IgD-negative memory B cell (primary cell): ENCODE measurements at places on chromosomes 16 and 17. TPM values are rescaled to one million over a fixed set of nuclear protein-coding genes. Genes with fewer than 3 reads are reported as not detected.

Gene CLEC19A
- polyA plus RNA-seq = not detected

Gene TBC1D3H
- polyA plus RNA-seq = not detected

Gene MED31
- 33.3 TPM for polyA plus RNA-seq

Gene PSMD7
- 96.1 TPM for polyA plus RNA-seq

Gene CHAD
- 41.9 TPM for polyA plus RNA-seq

Gene SLC6A4
- 0.13 TPM for polyA plus RNA-seq

Gene ICAM2
- 183 TPM for polyA plus RNA-seq

Gene CHMP6
- 30.2 TPM for polyA plus RNA-seq

Gene DPEP2
- 45.3 TPM for polyA plus RNA-seq

Gene KIF2B
- not detected for polyA plus RNA-seq

Gene TUBG1
- polyA plus RNA-seq = 11.8 TPM

Gene ZSCAN10
- not detected for polyA plus RNA-seq

Gene PRSS27
- not detected for polyA plus RNA-seq

Gene OSGIN1
- polyA plus RNA-seq = 0.46 TPM

Gene SPAG5
- polyA plus RNA-seq = 2.2 TPM

Gene UTS2R
- not detected for polyA plus RNA-seq

Gene KSR1
- polyA plus RNA-seq = 2.1 TPM

Gene C16orf54
- polyA plus RNA-seq = 50.6 TPM

Gene EME1
- not detected for polyA plus RNA-seq

Gene KRT39
- polyA plus RNA-seq = not detected

Gene SPATA22
- polyA plus RNA-seq = not detected

Gene ARHGAP44
- polyA plus RNA-seq = 0.90 TPM

Gene SHISA9
- polyA plus RNA-seq = not detected

Gene EXOC3L1
- polyA plus RNA-seq = not detected

Gene ANKRD40CL
- not detected for polyA plus RNA-seq

Gene TM4SF5
- not detected for polyA plus RNA-seq

Gene APOBR
- 0.14 TPM for polyA plus RNA-seq

Gene TSPAN10
- polyA plus RNA-seq = 0.36 TPM

Gene LGALS9B
- polyA plus RNA-seq = not detected

Gene EFNB3
- polyA plus RNA-seq = not detected

Gene PNMT
- polyA plus RNA-seq = not detected

Gene KRTAP2-1
- not detected for polyA plus RNA-seq

Gene TMEM238L
- polyA plus RNA-seq = not detected

Gene ZG16
- not detected for polyA plus RNA-seq

Gene PYY
- polyA plus RNA-seq = not detected

Gene ESRP2
- 0.48 TPM for polyA plus RNA-seq

Gene PITPNM3
- polyA plus RNA-seq = not detected

Gene CSF3
- not detected for polyA plus RNA-seq

Gene FZD2
- not detected for polyA plus RNA-seq

Gene CA7
- polyA plus RNA-seq = not detected

Gene IRF8
- polyA plus RNA-seq = 718 TPM

Gene KCNH4
- not detected for polyA plus RNA-seq

Gene PIEZO1
- 33.4 TPM for polyA plus RNA-seq

Gene MT1H
- not detected for polyA plus RNA-seq

Gene TNFRSF13B
- 224 TPM for polyA plus RNA-seq

Gene STAC2
- not detected for polyA plus RNA-seq

Gene CTRB2
- polyA plus RNA-seq = not detected
